ENCODE measurements at places on chromosomes 13 and 19.

DNA sequence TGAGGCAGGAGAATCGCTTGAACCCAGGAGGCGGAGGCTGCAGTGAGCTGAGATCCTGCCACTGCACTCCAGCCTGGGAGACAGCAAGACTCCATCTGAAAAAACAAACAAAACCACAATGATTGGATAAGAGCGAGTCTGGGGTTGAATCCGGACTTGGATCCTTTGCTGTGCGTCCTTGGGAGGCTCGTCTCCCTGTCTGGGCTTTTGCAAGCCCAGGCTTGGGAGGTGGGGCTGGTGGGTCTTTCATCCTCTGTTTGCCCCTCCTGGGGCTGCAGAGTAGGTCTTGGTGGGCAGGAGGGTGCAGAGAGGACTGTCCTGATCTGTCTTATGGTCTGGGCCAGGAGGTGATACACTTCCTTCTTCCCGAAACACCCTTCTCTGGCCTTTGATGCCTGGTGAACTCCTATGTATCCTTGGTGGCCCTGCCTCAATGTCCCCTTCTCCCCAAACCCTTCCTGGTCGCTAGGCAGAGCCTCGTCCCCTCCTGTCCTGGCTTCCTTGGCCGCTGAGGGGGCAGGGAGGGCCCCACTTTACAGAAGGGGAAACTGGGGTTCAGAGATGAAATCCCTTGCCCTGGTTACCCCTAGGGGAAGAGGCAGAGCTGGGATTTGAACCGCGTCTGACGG is 16.8 kb downstream of the PALM start:
- DNase-seq, result no peak

DNA sequence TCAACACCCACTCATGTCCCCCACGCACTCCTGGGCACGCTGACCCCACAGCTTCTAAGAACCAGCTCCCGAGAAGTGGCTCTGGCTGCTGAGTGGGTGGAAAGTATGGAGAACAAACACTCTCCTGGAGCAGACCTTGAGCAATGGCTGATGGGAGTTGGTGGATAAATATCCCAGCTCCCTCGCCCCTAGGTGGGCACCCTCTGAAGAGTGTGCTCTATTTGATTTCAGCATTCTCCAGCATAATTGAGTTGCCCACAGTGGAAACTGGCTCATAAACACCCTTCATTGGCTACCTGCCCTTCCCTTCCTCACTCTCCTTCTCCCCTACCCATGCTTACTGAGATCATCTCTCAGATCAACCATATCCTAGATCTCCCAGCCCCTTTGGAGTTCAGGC is 41.5 kb upstream of the ADGRE5 start:
- DNase-seq, result no peak

DNA sequence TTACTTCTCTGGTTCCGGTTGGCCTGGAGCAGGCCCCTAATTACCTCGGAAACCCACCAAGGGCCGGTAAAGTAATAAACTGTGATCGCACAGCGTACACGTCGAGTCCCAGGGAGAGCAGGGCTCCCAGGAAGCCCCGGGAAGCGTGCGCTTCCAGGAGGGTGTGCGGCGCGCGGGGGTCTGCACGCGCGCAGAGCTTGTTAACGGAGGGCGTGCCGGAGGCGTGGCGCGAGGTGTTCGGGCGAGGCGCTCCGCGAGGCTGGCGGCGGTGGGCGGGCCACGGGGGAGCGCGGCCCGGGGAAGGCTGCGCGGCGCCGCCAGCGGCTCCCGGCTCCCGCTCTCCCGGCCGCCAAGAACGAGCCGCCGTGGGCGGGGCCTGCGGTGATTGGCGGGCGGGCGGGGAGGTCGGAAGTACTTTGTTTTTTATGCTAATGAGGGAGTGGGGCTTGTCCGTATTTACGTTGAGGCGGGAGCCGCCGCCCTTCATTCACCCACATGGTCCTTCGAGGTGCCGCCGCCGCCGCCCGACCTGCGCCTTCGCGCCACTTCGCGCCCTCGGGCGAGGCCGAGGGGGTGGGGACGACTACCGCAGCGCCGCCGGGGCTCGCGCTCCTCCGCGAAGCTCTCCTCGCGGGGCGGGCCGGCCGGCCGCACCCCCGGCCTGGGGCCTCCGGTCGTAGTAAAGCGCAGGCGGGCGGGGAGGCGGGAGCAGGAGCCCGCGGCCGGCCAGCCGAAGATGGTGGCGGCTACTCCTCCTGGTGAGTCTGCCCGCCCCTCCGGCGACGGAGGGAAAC is at the start of gene MIR17HG:
Gene MIR17HG (plus strand): TSS at position 486 of the 794 bp plus-strand sequence.
- DNase-seq, result peak; percentile 93

DNA sequence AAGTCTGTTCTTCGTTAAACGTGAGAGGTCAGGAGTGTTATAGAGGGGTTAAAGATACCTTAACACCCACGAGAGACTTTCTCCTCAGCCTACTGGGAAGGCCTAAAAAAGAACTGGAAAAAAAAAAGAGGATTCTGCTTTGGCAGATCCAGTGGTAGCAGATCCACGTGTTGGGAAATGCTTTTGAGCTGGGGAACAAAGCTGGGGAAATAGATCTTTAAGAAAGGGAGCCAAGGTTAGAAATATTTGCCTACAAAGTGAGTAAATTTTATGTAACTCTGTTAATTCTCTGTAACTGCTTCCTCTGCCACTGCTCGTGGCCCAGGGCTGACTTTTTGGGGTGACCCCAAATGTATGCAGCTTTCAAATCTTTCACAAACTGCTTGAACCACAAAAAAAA is 11.7 kb downstream of the RFX2 start:
- DNase-seq, result no peak

GRCh38 chr19:5966215-5966614 is 11.7 kb downstream of the RANBP3 start:
- DNase-seq, result no peak

- no peak for DNase-seq
Observed at GRCh38 chr13:105442949-105443699, 1092.3 kb downstream of the EFNB2 start.

DNA sequence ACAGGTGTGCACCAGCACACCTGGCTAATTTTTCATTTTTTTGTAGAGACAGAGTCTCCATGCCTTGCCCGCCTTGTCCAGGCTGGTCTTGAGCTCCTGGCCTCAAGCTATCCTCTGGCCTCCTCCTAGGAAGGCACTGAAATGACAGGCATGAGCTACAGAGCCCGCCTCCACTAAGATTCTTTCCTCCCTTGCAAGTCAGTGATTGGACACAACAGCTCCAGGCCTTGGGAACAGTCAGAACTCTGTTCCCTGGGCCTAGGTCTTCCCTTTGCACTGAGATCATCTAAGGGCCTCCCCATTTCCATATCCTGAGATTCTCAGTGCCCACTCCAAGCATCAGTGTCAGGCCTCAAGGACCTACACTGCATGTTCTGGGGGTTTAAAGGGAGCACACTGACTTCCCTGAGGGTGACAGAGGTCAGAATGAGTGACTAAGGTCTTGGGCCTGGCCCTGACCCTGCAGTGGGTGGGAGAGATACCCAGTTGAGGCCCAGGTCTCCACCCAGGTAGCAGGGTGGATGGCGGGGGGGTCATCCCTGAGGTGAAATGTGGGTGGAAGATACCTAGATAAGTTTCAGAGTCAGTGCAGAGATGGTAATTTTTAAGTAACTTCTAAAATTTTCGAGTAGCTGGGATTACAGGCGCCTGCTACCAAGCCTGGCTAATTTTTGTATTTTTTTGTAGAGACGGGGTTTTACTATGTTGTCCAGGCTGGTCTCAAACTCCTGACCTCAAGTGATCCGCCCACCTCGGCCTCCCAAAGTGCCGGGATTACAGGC is 17.3 kb upstream of the ERCC1 start:
- no peak for DNase-seq

- no peak for DNase-seq
Observed at GRCh38 chr13:41710771-41711170, 250.1 kb downstream of the VWA8 start.

DNA sequence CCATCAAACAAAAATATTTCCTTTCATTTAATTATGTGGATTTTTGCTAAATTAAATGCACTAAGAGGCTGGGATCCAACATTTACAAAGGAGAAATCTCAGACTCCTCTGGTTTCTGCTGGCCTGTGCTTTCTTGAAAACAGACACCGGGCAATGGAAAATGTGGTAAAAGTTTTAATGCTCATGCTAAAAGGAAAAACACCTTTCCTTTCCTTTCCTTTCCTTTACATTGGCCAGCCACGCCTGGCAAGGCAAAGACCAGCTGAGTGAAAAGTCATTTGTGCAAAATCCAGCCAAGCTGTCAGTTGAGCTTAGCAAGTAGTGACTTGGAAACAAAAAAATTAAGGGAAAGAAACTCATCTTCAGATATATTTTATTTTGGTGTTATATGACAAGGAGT is 240.3 kb downstream of the LACC1 start:
- DNase-seq, result no peak

GRCh38 chr13:42836930-42837690 is 55.7 kb downstream of the FAM216B start:
- DNase-seq, result no peak

DNA sequence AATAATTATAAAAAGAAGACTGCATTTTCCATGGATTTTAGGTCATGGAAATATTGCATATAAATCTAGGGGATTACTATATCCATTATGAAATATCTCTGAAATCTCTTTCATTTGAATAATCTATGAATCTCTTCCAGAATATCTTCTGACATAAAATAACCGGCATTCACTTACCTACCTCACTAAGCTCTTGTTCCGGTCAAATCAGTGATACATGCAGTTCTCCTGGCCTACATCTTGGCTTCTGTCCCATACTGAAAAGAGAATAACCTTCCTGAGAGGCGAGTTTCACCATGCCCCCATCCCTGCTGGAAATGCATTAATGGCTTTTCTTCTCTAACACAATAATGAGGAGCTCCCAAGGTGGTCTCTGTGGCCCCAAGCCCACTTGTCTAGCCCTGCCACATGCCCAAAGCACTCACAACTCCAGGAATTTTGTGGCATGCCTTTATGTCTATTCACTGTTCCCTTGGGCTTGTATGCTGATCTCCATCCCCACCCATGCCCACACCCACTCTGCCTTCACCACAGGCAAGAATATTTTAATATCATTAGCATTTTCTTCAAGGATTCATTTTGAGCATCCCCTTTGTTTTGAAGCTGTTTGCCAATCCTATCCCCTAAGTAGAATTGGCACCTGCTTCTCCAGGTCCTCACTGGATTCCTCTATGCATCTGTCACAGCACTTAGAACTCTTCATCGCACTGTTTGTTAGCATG is 401.6 kb downstream of the COG6 start:
- no peak for DNase-seq

DNA sequence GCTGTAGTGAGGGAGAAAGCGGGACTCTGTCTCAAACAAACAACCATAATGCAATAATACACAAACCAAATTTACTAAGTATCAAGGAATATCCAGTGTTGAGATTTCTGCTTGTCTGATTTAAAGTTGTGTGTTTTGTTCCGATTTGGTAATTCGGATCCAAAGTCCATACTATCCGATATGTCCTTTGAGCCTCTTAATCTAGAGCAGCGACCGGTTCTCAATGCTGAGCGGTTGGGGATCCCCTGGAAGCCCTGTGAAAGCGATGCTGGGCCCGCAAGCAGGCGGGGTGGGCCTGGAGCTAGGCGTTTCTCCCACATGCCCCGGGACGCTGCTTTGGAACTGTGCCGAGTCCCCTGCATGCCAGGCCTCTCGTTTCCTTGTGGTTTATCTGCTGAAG is 20.2 kb downstream of the C19orf44 start:
- DNase-seq, result no peak

DNA sequence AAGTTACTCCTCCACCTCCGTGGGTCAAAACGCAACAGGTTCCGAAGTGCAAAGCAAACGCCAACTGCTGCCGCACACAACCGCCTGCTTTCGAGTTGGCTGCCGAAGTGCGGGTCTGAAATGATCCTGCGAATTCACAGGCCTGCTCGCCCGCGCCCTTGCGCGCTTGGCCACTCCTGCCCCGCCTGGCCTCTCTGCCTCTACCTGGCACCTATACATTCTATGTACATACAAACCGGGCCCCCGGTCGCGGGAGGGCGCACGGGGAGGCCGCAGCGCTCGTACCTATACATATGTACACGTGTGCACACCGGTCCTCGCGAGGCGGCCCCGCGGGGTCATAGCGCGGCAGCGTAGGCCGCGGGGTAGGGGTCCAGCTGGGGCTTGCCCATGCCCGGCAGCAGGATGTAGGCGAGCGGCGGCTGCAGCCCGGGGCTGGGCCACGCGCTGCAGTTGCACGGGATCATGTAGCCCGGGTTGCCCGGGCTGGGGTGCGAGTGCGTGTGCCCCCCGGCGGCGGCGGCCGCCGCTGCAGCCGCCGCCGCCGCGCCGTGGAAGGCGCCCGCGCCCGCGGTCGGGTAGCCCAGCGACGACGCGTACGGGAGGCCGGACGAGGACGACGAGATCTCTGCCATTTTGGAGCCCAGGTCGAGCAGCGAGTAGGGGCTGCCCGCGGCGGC is 1.3 kb downstream of the SOX21 start:
- peak; percentile 71 for DNase-seq

- no peak for DNase-seq
Observed at GRCh38 chr19:10828981-10829821, 6.8 kb downstream of the TMED1 start.

- DNase-seq, result no peak
Observed at GRCh38 chr13:44131069-44131614, 242.5 kb upstream of the SERP2 start.

- no peak for DNase-seq
Observed at GRCh38 chr13:45700971-45701900, 884 bp upstream of the CBY2 start.

Measured in vagina (tissue), 2 donors.